ENCODE measurements at places on chromosomes 7 and 10.

- DNase-seq: no peak
Observed at GRCh38 chr10:28984431-28984830, 304.4 kb upstream of the LYZL1 start.

GRCh38 chr10:66337211-66337610 is 588.6 kb upstream of the LRRTM3 start:
- DNase-seq: no peak

GRCh38 chr10:23110722-23111516 is 15.5 kb downstream of the MSRB2 start:
- DNase-seq: no peak

DNA sequence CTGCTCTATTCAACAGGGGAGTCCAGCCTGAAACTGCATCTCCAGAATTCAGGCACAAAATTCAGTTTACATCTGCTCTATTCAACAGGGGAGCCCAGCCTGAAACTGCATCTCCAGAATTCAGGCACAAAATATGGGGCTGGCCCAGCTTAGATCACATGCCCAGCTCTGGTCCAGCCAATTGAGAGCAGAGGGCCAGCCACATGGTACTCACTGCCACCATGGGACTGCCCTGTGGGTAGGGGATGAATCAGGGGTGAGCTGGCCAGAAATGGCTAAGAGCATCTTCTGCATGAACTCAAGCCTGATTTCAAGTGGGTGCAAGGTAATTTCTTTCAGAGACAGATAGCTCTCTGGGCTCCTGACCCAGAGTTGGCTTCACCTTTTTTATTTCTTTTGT is 156.6 kb upstream of the LYZL2 start:
- no peak for DNase-seq

DNA sequence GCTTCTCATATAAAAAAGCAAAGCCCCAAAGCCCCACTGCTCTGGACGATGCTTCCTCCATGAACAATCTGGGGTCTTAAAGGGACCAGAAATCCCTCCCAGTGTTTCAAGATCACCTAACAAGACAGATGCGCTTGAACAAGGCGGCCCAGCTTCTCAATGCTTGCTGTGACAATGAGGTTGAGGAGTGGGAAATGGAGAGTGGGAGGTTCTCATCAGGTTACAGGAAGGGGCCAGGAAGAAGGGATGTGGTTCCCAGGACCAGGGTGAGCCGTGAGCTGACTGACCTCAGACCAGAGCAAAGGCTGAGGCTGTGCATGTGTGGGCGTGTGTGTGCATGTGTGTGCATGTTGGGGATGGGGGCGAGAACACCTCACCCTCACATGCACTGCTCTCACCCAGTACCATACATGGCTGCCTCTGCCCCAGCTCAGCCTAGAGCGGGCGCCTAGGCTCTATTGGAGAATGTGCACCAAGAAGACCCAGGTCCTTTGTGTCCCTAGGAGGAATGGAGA is 220.8 kb upstream of the GPR26 start:
- DNase-seq: no peak

DNA sequence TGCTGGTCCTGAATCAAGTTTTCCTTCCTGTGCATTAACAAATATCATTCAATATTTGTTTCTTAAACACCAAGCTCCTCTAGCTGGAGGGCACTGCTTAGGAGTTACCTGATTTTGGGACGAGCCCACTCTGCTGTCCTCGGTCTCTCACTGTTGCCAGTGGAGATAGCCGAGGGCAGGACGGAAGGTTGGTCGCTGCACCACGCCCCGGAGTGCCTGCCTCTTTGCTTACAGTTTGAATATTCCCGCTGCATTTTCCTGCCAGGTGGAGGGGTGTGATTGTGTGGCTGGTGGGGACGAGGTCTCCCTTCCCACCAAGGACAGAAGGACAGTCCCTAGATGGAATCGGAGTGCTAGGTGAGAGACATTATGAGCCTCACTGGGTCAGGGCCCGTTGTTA is 201.5 kb downstream of the DNAJB6 start:
- DNase-seq: no peak

DNA sequence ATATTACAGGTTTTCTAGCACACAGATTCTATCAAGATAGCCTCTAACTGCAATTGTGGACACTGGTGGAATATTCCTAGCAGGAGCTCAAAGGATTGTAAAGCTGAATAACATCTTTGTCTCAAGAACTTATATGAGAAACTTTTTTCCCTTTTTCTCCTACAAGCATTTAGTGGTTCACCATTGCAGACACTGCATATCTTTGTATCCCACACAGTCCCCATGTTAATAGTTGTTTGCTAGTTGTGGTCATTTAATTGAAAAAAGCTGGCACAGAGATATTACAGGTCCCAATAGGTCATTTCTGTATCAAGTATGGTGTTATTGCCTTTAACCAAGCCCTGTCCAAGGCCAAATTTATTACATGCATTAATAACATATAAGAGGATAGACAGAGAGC is 226.2 kb upstream of the TCF7L2 start:
- no peak for DNase-seq

DNA sequence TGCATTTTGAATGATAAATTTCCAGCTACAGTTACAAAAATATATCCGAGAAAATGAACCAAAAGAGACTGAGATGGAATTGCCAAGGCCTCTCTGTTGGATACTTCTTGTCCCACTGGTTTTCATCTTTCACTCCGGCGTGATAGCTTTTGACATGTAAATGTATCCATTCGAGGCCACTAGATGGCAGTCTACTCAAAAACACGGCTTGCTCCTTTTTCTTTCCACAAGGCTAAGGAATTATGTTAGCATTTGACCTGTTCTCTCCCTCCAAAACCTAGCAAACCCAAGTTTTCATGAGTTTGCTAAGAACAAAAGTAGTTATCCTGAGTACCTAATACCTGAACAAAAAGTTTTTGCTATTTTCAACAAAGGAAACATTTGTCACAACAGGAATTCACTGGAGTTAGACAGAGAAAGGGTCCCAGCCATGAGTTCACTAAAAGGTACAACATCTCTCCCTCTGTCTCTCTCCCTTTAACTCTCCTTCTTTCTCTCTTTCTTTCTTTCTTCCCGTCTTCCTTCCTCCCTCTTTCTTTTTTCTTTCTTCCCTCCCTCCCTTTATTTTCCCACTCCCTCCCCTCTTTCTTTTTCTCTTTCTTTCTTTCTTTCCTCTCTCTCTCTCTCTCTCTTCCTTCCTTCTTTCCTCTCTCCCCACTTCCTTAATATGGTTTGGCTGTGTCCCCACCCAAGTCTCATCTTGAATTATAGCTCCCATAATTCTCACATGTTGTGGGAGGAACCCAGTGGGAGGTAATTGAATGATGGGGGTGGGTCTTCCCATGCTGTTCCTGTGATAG is 207.9 kb upstream of the MYO3A start:
- DNase-seq: peak; percentile 1

GRCh38 chr10:14574291-14574690 is 200.4 kb downstream of the FAM107B start:
- DNase-seq: no peak

GRCh38 chr7:11706666-11707605 is 125.1 kb downstream of the THSD7A start:
- no peak for DNase-seq

DNA sequence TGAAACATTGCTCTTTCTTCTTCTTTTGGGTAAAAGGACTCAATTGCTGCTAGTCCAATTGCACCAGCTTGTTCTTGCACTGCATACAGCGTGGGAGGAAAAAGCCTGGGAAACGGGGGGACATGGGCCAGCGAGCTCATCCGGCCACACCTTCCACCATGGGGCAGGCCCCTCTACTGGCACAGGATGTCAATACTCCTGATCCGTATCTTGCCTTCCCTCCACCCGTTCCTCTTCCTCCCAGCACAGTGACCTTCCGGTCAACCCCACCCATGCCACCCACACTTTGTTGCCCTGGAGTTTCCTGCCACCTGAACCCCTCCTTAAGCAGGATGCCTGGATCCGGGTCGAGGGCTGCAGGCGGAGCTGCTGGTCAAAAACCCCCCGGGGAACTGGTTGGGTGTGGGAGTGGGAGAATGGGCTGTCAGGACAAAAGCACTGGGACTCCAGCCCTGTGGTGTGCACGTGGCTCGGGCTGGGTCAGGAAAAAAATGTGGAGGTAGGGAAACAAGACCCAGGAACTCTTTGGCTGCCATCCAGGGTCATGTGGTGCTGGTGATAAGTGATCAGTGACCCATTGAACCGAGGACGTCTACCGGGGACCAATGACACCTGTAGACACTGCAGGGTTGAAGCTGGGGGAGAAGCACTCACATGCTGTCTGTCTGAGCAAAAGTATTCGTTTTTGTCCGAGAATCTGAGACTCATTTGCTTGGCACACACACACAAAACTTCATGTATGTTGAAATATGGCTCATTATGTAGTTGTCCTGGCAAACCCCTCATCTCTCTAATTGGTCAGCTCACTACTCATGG is 8.1 kb downstream of the IL2RA start:
- DNase-seq: no peak

- no peak for DNase-seq
Observed at GRCh38 chr7:92330835-92331438, 85.2 kb downstream of the ANKIB1 start.

- DNase-seq: no peak
Observed at GRCh38 chr7:20227291-20227795, 10.2 kb upstream of the MACC1 start.

- no peak for DNase-seq
Observed at GRCh38 chr7:118080947-118081346, 103.0 kb upstream of the LSM8 start.

DNA sequence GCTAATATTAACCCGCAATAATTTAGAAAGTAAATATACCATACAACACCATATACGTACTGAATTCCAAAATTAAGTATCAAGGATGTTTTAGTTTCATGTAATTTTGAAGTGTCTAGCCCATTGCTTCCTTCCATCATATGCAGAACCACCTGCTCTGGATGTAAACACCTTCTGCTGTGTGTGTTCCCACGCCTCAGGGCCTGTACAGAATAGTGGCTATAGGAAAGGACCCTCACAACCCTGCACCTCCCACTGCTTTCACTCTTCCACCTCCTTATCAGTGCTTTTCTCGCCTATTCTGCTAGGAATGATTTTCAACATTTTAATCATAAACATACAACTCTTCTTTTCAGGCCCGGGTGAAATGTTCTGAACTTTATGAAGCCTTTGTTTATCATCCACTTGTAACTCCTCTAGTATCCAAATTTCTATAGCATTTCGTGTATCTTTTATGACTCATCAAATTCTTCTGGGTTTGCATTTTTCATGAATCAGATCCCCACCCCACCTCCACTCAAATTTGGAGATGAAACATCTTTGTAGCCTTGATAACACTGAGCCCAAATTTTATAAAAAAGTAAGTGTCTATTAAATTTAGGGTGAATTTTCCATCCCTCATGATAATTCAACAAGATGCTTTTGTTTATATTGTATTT is 1106.8 kb upstream of the C7orf33 start:
- DNase-seq: no peak

All from immature natural killer cell (primary cell).